ENCODE measurements at places on chromosomes 16 and 17.

- DNase-seq = no peak
Observed at GRCh38 chr17:82175951-82176350, 36.7 kb downstream of the CCDC57 start.

GRCh38 chr17:45949755-45950320 lies 49.2 kb upstream of the STH start:
- DNase-seq = no peak

DNA sequence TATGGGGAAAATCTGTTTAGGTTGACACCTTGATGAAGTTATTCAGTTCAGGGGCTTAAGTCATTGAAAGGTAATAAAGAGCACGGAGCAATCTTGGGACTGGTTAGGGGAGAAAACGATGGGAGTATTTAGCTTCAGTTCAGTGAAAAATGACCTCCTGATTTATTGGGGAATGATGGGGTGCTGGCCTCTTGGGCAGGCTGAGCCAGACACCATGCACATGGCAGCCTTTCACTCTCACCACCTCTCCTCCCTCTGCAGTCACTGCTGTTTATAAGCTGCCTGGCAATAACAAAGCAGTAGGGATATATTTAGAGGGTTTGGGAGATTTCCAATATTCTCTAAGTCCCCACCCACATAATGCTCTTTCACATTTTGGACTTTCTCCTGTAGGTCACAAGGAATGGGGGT lies 140.5 kb upstream of the HS3ST2 start:
- DNase-seq = no peak

DNA sequence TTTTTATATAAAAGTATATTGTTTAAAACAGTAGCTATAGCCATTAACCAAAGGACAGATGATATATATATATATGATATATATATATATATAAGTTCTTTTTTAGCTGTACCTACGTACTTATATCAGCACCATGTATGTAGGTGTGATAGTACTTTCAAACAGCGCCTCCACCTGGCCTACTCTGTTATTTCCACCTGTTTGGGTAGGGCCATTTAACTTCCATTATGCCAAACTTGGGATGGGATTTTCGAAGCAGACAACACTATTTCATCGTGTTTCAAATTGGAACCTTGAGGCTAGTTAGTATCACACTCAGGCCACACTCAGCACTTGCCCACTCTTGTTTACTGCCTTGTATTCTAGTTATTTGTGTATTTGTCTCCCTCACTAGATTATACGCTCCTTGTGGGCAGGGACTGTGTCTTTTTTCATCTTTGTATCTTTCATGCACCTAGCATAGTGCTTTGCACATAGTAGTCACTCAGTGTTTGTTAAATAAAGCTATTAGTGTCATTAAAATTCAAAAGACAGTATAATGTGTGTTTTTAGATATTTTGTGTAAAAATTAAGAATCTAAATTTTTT lies 11.8 kb upstream of the CLTC start:
- DNase-seq = no peak

- no peak for DNase-seq
Observed at GRCh38 chr16:31532896-31533295, 5.2 kb downstream of the AHSP start.

GRCh38 chr17:37720989-37721388 lies 23.9 kb downstream of the HNF1B start:
- no peak for DNase-seq

DNA sequence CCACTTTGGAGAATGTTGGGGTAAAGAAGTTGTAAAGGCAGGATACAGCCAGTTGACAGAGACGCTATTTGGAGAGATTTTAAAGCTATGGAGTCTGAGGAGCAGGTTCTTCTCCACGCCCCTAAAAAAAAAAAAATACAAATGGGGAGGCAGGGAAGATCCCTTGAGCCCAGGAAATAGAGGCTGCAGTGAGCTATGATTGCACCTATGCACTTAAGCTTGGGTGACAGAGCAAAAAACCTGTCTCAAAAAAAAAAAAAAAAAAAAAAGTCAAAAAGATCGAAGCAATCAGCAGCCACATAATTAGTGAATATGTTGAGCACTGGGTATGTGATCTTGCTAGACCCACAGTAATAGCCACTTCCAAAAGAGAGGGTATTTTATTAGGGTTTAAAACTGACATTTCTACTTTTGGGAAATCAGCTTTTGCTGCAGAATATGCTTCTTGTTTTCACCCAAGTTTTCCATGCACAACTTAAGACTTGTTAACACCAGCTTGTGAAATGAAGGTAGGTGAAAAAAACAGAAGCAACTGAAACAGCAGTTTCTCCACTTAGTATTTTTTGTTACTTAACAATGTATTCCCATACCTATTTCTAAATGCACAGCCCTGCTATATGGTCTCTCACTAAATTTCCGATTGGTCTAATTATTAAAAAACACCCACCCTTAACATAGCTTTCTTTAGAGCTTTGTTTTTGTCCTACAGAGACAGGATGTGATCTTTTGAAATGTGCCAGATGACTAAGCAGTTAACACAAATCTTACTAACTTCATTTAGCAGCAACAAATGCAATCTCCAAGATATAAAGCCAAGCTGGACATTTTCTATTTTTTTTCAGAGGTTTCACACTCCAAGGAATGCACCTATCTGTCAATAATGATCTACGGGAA lies 2.5 kb upstream of the ARL6IP1 start:
- no peak for DNase-seq

DNA sequence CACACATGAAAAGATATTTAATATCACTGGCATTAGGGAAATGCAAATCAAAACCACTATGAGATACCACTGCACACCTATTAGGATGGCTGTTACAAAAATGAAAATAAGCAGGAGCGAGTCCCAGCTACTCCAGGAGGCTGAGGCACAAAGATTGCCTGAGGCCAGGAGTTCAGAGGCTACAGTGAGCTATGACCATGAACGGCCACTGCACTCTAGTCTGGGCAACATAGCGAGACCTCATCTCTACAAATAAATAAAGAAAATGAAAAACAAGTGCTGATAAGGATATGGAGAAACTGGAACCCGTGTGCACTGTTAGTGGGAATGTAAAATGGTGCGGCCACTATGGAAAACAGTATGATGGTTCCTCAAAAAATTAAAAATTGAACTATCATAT lies 23.6 kb downstream of the KIFC3 start:
- DNase-seq = no peak

GRCh38 chr16:15523092-15523541 lies 88.7 kb downstream of the BMERB1 start:
- no peak for DNase-seq

GRCh38 chr16:63130942-63131341 lies 1094.7 kb upstream of the CDH8 start:
- DNase-seq = no peak

DNA sequence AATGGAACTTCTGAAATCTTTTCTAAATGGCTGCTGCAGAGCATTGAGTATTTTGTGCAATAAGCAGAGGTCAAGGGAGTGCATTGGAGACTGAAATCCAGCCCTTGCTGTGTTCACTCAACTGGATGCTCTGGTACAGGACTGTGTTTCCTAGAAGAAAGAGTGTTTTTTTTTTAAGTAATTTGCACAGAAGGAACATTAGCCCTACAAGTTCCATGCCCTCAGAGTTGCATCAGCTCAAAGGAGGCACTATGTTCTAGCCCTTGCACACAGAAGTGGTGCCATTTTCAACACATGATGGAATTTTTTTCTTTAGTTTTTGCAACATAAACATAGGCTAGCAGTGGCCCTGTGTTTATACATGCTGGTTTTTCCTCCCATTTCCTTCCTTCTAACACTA lies 144.1 kb upstream of the HLF start:
- no peak for DNase-seq

DNA sequence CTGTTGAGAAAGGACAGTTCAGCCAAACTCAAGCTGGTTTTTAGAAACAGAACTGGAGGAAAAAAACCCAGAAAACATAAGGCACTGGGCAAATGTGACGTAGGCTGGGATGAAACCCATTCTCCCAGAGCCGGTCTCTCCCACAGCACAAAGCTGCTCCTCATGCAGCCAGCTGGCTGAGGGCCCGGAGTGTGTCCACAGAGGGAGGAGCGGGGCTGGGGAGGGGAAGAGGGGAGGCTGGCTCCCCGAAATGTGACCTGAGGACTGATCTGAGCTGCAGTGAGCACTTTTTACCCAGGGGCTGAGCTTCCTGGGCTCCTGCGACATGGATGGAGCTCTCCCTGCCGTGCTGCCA lies 20.8 kb downstream of the FOXF1 start:
- DNase-seq = no peak

- peak; percentile 46 for DNase-seq
Observed at GRCh38 chr17:31008374-31009041, 37.7 kb downstream of the RNF135 start.

- DNase-seq = no peak
Observed at GRCh38 chr16:55615071-55615470, 40.7 kb upstream of the SLC6A2 start.

DNA sequence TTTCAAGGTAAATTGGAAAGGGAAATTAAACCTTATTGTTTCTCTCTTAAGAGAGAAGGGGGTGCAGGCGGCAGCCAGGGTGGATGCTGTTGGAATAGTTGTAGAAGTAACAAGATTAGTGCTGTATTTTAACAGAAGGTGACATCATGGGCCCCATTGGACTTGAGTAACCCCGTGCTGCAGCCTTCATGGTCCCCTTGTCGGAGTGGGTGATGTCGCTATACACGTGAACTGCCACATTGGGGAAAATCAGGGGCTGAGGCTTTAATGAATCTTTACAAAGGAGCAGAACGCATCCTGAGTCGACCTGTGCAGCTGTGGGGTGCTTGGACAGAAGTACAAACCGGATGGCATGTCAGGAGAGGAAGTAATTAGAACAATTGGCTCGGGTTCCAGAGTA lies 3.2 kb downstream of the SNX11 start:
- DNase-seq = no peak

DNA sequence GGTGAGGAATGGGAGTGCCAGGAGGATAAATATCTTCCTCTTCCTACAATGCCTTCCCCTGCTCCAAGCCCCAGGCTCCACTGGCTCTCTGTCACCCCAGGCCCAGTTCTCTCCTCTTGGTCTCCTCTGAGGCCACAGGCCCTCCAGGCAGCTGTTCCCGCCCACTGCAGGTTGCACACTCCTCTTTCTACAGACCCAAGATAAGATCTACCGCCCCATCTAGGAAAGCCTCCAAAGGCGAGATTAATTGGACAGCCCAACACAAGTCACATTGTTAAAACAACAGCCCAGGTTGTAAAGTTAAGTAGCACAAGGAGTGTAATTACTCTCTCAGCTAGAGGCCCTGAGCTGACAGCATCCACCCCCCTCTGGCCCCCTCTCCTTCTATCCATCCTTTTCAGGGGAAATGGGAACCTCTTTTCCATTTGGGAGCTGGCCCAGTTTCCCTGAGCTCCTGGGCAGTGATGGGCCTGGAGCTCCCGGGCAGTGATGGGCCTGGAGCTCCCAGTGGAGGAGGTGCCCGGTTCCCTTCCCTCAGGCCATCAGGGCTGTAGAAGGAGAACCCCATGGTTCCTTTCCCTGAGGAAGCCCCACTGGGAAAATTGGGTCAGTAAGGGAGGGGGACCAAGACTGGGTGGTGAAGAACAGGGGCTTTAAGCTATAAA lies 7.3 kb downstream of the DLX4 start:
- DNase-seq = no peak

DNA sequence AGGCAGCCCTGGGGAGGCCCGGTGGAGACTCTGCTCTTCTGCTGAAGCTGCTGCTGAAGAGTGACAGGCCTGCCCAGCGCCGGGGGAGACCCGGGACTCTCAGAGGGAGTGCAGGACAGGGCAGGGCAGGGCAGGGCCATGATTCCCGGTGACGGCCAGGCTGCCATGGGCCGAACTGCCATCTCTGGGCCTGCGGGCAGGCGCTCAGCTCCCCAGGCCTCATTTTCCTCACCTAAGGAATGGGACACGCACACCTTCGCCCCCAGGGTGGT lies 22.6 kb upstream of the SSTR5 start:
- DNase-seq = no peak

DNA sequence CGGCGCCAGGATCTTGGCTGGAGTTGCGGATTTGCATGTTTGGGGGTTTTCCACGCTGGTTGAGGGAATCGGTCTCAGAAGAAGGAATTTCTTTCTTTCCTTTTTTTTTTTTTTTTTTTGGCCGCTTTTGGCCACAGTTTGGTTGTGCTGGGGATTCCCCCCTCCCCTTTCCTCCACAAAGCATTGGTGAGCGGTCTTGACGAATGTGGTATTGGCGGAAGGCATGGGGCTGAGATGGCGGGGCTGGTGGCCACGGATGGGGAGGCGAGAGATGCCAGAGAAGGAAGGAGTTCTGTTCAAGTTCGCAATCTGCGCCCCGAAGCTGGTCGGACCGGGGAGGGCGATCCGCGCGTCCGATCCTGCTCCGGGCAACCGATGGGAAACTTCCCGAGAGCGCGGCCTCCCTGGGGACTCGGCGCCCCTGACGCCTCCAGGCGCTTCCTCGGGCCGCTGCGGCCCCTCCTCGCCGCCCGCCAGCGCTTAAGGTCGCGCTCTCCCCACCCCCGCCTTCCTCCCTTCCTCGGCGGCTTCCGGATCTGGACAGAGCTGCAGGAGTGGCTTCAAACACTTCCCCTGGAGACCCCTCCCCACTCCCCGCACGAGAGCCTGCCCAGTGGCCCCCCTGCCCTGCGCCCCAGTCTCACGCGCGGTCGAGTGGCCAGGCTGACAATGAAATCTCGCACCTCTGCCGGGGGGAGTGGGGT lies 43.2 kb downstream of the RAI1 start:
- DNase-seq = no peak

DNA sequence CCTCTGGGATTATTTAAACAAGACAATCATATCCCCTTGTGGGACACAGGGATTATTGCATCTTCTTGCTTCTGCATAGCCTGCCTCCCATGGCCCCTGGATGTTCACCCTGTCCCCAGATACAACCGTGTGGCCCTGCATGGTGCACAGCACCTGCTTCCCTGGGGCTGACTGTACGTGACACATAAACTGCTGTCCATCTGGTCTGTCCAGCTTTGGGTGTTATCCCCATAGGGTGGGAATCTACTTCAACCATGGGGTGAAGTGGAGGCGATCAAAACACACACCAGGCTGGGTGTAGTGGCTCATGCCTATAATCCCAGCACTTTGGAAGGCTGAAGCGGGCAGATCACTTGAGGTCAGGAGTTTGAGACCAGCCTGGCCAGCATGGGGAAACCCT lies 138.8 kb downstream of the XYLT1 start:
- no peak for DNase-seq

DNA sequence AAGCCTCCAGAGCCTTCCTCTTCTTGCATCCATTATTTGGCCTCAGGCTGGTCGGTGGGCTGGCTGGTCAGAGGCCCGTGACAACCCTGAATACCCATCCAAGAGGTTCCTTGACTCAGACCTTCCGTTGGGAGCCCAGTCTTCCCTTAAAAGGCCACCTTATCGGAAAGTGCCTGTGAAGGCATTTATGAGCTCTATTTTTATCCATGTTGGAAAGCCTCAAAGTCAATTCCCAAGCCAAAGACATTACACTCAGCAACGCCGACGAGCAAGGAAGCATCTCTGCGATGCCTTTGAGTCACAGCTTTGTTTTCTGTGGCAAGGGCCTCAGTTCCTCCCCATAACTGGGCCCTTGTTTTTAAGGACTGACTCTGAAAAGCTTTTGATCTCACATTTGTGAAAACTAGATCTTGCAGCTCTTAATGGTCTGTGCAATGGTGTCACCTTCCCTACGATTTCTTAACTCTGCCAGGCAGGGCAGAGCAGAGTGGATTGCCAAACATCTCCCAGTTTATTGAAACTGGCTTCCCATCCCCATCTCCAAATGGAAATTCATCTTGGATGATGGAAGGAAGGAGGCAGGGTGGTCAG lies 13.3 kb upstream of the SPOP start:
- peak; percentile 21 for DNase-seq

GRCh38 chr16:28597692-28598261 lies 927 bp upstream of the SULT1A2 start:
- DNase-seq = peak; percentile 15

- no peak for DNase-seq
Observed at GRCh38 chr17:50451943-50452629, 16.6 kb downstream of the CHAD start.

Data from HFFc6 (cell line).